Glomerular endothelial cell (primary cell): ENCODE measurements at places on chromosomes 1 and 21. TPM values are rescaled to one million over a fixed set of nuclear protein-coding genes. Genes with fewer than 3 reads are reported as not detected.

- no peak for DNase-seq
These were observed 7.0 kb downstream of the ADORA3 start for GRCh38 chr1:111496398-111496797.

- DNase-seq, result no peak
These were observed 38.4 kb upstream of the CD101 start for GRCh38 chr1:116962987-116963639.

- no peak for DNase-seq
These were observed 8.6 kb upstream of the EDN2 start for GRCh38 chr1:41493117-41493536.

DNA sequence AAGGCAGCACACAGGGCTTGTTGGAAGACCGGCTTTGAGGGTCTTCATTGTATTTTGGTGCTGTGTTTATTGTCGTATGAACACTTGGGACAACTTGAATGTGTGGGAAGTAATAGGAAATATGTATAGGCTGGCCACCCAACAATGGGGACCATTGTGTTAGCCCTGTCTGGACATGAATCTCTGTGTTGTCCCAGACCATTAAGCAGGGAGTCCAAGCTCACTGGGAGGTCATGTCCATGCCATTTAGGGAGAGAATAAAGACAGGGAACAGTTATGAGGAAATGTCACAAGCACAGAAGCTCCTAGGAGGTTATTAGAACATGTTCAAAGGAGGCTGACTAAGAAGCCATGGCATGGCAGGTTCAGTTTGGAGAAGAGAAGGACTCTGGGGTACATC is 266.1 kb downstream of the KIF26B start:
- DNase-seq, result no peak

- DNase-seq, result no peak
These were observed 22.1 kb downstream of the GRHL3 start for GRCh38 chr1:24341260-24341659.

- no peak for DNase-seq
These were observed 12.9 kb upstream of the SELENON start for GRCh38 chr1:25786887-25787759.

GRCh38 chr21:16570856-16571255 is 841.1 kb downstream of the USP25 start:
- no peak for DNase-seq

DNA sequence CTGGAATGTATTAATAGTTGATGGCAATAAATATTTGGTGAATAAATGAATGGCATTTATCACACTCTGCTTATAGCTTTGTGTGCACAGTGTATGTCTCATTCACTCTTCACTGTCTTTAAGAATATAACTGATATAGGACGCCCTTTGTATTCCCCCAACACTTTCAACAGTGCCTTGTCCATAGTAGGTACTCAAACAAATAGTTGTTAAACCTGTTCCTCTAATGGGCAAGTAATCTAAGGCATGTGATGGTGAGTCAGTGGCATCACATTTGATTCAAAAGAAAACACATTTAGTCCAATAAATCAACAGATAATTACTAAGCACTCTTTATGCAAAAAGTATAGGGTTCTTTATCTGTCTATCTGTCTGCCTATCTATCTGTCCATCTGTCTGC is 11.2 kb upstream of the RXRG start:
- DNase-seq, result no peak

The HSD3B2 gene
- not detected in 2 replicates for total RNA-seq

- DNase-seq, result no peak
These were observed 1.1 kb upstream of the ESPN start for GRCh38 chr1:6423321-6423999.

DNA sequence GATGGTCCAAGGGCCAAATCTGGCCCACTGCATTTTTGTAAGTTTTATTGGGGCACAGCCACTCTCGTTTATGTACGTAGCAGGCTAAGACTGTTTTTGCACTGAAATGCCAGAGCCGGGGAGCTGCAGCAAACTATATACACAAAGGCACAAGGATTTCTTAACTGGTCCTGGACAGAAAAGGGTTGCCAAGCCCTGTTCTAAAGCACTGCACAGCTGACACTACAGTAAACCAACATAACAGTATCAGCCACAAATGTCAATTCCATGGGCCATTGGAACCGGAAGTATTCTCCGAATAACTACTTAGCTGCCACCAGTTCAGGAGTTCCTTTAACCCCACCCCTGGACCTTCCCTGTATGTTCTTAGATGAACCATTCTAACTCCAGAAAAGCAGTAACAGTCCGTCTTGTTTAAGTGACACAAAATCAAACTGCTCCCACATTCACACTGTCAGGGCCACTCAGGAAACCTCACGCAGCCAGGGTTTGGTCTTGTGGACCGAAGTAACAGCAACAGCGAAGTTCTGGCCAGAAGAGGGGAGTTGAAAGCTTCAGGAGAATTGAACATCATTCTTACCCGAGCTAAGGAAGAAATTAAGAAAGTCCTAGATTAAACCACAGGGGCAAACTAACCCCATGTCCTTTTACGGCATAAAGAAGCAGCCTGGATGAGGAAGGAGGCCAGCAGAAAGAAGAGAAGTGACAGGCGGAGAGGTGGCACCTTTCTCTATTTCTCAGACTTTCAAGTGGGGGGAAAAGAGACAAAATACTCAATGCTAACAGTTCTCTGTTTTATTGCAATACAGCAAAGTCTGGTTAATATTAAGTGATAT is 49.2 kb downstream of the COQ8A start:
- DNase-seq, result no peak

DNA sequence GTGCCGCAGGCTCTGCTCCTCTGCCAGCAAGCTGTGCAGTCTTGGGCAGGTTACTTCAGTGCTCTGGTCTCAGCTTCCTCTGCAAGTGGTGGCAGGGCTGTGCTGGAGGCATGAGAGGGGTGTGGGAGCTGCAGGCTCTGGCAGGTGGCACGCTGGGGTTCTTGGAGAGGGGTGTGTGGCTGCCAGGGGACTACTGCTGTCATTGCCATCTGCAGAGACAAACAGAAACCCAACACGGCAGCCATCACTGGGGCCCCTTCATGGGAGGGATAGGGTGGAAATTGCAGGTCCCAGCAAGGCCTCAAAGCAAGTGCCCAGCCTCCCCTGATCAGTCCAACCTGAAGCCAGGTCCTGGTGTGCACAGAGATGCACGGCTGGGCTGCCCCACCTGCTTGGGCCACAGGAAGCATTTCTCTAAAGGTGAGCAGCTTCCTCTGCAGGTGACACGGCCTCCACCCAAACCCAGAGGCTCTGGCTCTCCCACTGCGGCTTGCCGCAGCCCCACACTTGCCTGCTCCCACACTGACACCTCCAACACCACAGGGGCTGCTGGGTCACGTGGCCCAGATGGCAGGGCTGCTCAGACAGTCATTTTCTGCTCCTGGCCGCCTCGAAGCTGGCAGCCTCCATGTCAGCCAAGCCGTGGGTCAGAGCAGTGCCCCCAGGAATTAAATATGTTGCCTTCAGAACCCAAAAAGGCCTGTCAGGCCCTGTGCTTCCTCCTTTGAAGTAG is 4.1 kb upstream of the COL6A2 start:
- DNase-seq, result no peak

GRCh38 chr1:92916899-92917298 is 44.4 kb downstream of the DIPK1A start:
- DNase-seq, result no peak

The ESPN gene
- total RNA-seq, result 0.15 and 1.1 TPM in 2 replicates

The RHBDL2 gene
- total RNA-seq, result 0.12 TPM in 1 of 2 replicates, not detected in the other

GRCh38 chr1:235416662-235417049 is 49.4 kb downstream of the TBCE start:
- DNase-seq, result no peak

The ASPM gene
- 4.5 and 11.3 TPM in 2 replicates for total RNA-seq

GRCh38 chr1:226034482-226034881 is 28.0 kb upstream of the H3-3A start:
- DNase-seq, result peak; percentile 27

- DNase-seq, result no peak
These were observed 4.4 kb upstream of the ADAMTS1 start for GRCh38 chr21:26849428-26850115.

DNA sequence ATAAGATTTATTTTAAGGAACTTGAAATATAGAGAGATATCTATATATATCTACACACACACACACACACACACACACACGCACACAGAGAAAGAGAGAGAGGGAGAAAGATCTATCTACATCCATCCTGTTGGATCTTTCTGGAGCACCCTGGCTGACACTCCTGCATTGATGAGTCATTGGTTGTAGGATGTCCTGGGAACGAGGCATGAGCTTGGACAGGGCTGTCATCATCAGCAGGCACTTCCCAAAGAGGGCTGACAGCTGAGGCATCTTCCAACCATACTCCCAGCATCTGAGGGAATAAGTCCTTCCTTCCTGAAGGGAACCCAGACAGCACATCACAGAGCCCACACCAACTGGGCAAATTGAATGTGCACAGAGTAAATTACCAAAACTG is 99.1 kb upstream of the ERG start:
- no peak for DNase-seq

DNA sequence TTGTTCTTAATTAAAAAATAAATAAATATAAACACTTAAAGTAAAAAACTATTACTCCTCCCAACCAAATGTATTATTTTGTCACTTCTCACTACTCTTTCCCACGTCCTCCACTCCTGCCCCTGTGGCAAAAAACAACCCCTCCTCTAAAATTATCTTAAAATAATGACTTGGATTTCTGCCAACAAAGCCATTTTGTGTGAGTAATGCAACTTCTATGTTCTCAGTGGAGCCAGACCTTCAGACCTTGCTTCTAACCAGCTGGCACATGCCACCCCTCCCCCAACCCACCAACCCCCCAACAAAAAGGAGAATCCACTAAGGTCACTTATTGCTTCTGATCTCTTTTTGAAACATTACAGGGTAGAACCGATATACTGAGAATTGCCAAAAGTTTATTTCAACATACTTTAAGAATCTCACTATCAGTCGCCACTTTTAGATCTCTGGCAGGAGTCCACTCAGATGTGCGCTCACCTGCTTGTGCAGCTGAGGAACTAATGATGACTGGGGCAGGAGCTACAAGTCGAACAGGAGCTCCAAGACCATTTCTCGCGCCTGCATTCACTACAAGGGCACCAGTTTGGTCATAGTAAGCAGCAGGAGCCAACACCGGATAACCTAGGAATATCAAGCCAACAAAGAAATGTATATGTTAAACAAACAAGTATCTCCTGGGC is 58.3 kb upstream of the SDC3 start:
- DNase-seq, result peak; percentile 63

- no peak for DNase-seq
These were observed 22.2 kb upstream of the STRIP1 start for GRCh38 chr1:110012100-110012780.

DNA sequence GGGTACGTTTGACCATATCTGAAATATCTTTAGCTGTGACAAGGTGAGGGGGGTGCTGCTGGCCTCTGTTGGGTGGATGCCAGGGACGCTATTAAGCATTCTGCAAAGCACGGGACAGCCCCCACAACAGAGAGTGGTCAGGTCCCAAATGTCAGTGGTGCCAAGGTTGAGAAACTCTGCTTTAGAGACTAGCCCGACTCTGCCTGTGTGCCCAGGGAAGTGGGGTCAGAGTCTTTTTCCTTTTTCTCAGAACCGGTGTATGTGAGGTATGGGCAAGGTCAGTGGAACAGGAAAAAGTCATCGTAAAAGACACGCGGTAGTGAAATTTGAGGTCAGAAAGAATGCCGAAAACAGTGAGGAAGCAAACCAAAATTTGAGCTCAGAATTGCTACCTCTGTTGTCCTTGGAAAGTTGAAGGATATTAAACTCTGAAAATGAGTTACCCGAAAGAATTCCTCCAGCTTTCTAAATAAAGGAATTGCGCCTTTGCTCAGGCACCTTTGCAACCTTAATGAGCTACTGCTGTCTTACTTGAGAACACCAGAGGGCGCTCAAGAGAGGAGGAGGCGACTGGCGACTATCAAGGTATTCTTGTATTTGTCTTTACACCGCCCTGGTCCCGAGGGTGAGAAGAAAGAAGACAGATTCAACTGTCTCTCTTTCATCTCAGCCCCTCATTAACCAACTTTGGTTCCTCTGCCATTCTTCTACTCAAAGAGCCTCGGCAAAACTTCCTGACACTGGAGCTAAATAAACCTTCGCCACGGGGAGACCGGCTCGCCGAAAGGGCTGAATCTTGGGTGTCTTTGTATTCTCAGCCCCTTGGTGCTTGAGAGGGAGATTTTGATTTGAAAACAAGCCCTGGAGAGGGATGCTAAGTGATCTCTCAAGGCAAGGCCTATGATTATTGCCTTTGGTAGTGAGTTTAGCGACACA is 85.4 kb upstream of the OLIG2 start:
- DNase-seq, result peak; percentile 5

The CFAP141 gene
- total RNA-seq, result not detected in 2 replicates

The IFNLR1 gene
- 0.39 and 0.41 TPM in 2 replicates for total RNA-seq

GRCh38 chr21:38661889-38662568 is 143.7 kb upstream of the ETS2 start:
- DNase-seq, result no peak

GRCh38 chr1:46496505-46496904 is 6.9 kb downstream of the DMBX1 start:
- DNase-seq, result no peak

The LRRC53 gene
- not detected in 2 replicates for total RNA-seq

The OR6K3 gene
- total RNA-seq, result not detected in 2 replicates

GRCh38 chr1:86860020-86860419 is 53.9 kb downstream of the SELENOF start:
- DNase-seq, result no peak

The TMEM79 gene
- 1.9 TPM in 2 replicates for total RNA-seq

- no peak for DNase-seq
These were observed 4.0 kb upstream of the PKP1 start for GRCh38 chr1:201279313-201279712.

DNA sequence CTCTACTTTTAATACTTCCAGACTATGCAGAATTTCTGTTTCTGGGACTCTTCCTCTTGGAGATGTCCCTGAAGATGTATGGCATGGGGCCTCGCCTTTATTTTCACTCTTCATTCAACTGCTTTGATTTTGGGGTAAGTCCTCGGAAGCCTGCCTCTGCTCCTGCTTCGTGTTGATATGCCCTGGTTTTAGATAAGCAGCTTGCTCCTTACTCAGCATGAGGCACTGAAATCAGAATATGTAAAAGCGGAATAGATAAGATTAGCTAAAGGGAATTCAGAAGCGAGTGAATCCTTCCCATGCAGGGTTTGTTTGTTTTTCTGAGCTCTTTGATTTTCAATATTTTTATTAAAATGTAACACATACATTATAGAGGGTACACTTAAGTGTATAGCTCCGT is 234.7 kb downstream of the CACNA1E start:
- no peak for DNase-seq

- DNase-seq, result no peak
These were observed 452.1 kb upstream of the PROX1 start for GRCh38 chr1:213535679-213536078.
